ENCODE measurements at places on chromosomes 3 and 15.
A peak's percentile ranks its signal among the peaks of the same experiment; 100 is the strongest.

GRCh38 chr3:187263270-187263669, 28.3 kb downstream of the MASP1 start:
- no peak for DNase-seq

GRCh38 chr3:72839057-72839456, 9.2 kb downstream of the SHQ1 start:
- DNase-seq: no peak

DNA sequence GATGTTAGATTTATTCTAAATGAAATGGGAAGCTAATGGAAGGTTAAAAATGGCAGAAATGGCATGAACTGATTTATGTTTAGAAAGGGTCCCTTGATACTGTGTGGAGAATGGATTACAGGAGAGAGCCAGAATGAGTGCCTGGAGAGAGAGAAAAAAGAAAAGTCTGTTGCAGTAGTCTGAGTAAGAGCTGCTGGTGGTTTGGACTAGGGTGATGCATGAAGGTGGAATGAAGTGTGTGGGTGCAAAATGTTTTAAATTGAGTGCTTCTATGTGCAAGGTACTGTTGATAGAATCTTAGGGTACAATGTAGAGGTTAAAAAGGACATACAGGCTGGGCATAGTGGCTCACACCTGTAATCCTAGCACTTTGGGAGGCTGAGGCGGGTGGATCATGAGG, 11.4 kb upstream of the MGA start:
- DNase-seq: no peak

GRCh38 chr3:16601537-16602005, 3.7 kb downstream of the DAZL start:
- DNase-seq: no peak

GRCh38 chr3:139675327-139675726, 2.4 kb downstream of the NMNAT3 start:
- DNase-seq: no peak

GRCh38 chr3:37590328-37591079, 271.2 kb upstream of the CTDSPL start:
- DNase-seq: no peak

- no peak for DNase-seq
Measured at GRCh38 chr3:126370055-126370454, 12.8 kb upstream of the KLF15 start.

GRCh38 chr3:128794067-128794768, 68.2 kb downstream of the RAB7A start:
- no peak for DNase-seq

GRCh38 chr3:45123581-45124269, 22.5 kb downstream of the CDCP1 start:
- DNase-seq: no peak

GRCh38 chr3:51622868-51623267, 48.2 kb upstream of the TEX264 start:
- no peak for DNase-seq

DNA sequence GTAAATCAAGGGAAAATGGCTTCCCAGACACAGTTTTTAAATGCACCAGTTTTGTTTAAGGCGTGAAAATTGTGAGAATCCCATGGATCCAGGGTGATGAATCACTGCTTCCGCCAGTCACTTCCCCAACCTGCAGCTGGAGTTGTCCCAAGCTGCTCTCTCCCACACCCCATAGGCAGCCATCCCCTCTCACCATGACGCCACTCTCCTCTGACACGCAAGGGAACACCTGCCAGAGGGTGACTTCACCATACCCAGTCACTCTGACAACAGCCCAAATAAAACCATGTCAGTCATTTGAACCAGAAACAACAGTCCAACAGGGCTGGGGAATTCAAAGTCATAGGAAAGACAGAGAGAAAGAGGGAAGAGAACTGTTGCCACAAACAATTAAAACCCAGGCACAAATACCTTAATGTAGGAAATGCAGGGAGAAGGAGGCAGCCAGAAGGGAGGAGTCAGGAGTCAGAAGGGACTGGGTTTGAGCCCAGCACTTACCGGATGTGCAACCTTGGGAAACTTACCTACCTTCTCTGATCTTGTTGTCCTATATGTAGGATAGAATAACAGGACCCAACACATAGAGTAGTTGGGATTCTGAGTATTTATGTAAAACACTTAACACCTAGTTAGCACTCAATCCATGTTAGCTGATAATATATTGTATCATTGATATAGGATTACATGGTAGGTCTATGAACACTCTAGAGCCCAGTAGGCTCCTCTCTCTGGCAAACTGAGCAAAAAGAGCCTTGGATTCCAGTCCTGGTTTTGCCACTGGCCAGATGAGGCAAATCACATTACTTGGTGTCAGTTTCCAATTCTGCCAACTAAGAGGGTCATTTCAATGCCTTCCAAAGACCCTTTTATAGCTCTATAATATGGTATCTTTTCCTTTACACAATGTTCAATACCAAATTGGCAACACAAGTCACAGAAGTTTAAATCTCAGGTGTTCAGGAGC, 326.3 kb upstream of the ICE2 start:
- no peak for DNase-seq

DNA sequence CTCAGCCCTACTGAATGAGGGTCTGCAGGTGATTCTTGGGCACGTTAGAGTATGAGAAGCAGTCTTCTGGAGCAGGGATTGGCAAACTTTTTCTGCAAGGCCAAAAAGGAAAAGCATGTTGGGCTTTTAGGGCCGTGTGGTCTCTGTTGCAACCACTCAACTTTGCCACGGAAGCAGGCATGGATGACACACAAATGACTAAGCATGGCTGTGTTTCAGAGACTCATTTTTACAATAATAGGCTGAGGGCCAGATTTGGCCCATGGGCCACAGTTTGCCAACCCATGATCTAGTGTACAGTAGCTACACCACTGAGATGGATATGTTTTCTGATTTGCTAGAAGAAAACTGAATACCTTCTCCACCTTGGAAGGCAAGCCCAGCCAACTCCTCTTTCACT, 66.1 kb upstream of the PRICKLE2 start:
- DNase-seq: no peak

GRCh38 chr3:20012164-20012563, at the start of gene PP2D1:
Gene PP2D1 (minus strand): TSS chr3:20012264. CDS start chr3:20012072, 192 bp downstream.
- DNase-seq: no peak

GRCh38 chr3:193347521-193348501, 30.7 kb downstream of the ATP13A5 start:
- DNase-seq: no peak

- DNase-seq: no peak
Measured at GRCh38 chr15:45720183-45720582, 85.4 kb downstream of the SQOR start.

- no peak for DNase-seq
Measured at GRCh38 chr3:192284443-192285072, 442.8 kb downstream of the FGF12 start.

DNA sequence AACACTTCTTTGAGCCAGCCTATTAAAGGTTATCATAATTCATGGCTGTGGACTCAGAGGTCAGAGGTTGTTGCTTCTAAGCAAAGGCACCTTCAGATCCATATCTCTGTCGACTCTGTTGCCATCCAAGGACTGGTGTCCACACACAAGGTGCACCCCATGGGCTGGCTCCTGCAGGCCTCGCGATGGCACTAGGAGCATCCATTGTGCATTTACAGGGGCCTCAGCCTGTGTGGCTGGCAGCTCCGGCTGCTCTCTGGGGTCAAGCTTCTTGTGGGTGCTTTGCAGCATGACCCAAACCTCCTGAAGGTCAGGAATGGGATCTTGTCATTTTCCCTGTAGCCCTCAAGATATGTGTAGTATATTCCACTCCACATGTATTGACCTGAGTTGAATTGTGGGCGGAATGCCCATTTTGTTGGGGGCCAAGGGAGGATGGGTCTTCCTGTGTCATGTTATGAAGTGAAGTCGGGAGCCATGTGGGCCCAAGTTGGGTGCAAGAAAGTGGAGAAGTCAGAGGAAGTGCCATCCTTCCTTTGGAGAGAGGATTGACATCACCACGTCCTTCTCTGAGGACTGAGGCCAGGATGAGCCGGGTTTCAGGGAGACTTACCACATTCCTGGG, 43.9 kb downstream of the CHDH start:
- DNase-seq: no peak

DNA sequence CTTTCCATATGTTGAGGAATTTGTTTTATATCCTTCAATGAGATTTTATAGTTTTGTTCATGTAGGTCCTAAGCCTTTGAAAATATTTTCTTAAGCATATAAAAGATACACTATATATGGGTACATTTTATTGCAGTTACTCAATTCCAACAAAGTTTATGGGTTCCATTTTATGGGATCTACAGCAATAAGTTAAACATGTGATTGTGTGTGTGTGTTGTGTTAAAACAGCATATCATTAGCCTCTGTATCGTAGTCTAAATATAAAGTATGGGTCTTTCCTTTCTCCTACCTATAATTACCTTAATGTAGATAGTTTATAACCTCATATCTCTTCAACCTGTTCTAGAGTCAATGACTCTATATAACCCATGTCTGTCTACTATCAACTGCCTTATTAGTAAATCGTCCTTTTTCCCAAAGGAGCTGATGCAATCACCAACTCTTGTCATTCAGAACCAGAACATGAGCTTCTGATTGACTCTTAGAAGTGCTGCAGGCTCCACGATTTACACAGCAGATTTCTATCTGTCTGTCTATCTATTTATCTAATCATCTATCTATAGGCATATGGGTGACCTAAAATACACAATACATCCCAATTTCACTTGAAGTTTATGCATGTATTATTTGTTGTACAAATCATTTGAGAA, 512.6 kb upstream of the CBLB start:
- no peak for DNase-seq

- no peak for DNase-seq
Measured at GRCh38 chr3:76661527-76662250, 378.2 kb upstream of the ROBO2 start.

DNA sequence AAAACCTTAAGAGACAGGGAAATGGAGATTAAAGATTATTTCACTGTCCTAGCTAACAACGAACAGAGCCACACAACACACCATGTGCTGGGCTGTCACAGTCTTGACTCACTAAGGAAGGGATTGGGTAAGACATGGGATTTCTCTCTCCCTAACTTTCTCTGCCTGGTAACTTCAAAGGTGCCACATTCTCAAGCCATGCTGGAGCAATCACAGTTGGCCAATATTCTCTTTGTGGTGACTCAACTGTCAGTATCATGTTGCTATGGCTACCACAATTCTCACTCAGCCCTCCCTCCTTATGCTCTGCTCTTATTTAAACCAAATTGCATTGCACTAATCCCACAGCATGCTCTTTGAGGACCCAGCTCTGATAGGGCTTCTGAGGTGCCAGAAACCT, 74.0 kb downstream of the OXNAD1 start:
- no peak for DNase-seq

GRCh38 chr15:69855258-69856000, 242.3 kb downstream of the TLE3 start:
- no peak for DNase-seq

DNA sequence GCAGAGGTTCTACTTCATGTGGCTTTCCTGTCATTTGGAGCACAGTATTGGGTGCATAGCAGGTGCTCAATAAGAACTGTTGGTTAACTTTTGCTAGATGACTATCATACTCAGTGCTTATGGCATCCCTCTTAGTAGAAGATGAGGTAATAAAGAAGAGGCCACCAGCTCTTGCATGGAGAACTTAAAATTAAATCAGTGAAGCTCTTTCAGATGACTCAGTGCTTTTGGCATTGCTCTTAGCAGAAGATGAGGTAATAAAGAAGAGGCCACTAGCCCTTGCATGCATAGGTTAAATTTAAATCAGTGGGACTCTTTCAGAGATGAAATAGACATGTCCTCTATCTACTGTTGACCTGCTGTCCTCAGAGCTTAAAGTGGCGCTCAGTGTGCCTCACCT, 109.4 kb upstream of the FGF7 start:
- DNase-seq: no peak

GRCh38 chr15:61030451-61030850, 198.7 kb downstream of the RORA start:
- no peak for DNase-seq

- no peak for DNase-seq
Measured at GRCh38 chr3:98556164-98557130, 24.7 kb downstream of the GPR15 start.

DNA sequence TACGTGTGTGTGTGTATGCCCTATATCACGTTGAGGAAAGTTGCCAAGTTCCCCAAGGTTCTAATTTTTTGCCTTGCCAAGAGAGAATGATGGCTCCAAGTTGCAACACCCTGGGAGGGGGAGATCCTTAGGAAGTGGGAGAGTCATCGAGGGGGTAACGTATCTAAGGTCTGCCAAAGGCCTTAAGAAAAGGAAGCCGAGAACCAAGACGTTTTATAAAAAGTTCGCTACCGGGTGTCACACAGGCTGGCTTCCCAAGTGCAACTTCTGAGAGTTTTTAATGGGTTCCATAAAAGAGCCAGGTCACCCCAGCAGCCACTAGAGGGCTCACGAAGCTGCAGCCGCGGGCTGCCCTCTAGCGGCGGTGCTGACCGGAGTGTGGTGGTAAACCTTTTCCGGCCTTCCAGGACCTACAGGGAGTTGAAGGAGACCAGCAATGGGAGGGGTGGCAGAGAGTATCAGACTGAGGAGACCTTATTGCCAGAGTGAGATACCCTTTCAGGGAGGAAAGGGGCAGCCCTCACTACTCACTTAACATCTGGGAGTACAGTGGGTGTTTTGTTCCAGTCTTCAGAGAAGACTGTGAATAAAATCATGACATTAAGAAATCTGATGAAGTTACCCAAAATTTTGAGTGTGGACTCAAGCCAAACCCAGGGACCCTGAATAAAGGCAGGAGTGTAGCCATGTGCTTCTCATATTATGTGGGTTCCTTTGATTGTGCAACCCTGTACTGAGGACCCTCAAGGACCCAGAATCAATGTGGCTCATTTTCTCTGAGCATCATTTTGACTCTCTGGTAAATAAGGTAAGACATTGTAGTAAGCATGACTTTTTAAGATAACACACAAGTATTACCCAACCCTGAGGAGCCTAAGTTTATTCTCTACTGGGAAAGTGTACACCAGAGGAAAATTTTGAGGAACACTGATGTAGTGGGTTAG, 2.5 kb upstream of the RFX7 start:
- DNase-seq: peak; percentile 74

- DNase-seq: no peak
Measured at GRCh38 chr3:38190481-38190881, 25.1 kb downstream of the OXSR1 start.

DNA sequence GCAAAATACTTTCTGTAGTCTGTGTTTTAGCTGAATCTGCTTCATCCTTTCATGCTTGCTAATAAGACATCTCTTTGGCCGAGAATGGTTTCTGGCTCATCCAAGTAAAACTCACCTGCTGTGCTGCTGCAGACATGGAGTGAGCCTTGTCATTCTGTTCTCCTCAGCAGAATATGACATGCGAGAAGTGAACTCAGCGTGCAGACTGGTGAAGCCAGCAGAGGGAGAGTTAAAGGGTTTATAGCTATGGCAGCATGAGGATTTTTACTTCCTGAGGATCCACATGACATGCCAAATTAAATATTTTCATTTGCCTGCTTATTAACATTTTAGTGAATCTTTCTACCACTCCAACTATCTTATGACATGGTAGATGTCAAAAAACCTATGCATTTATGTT, 658.4 kb upstream of the NECTIN3 start:
- no peak for DNase-seq

GRCh38 chr3:36905545-36905944, 39.3 kb downstream of the TRANK1 start:
- no peak for DNase-seq
